SW 1271 (cell line): ENCODE measurements at places on chromosomes 5 and 9.

- DNase-seq: no peak
Observed at GRCh38 chr9:119836036-119836435, 466.8 kb upstream of the BRINP1 start.

- DNase-seq: no peak
Observed at GRCh38 chr9:18971404-18971803, 61.6 kb downstream of the SAXO1 start.

- no peak for DNase-seq
Observed at GRCh38 chr5:89105836-89106235, 222.9 kb upstream of the MEF2C start.

GRCh38 chr5:169250887-169251286 lies 50.1 kb downstream of the SLIT3 start:
- DNase-seq: no peak
